Activated CD4-positive, alpha-beta T cell treated with anti-CD3 and anti-CD28 coated beads for 24 hours (primary cell): ENCODE measurements at places on chromosomes 3 and 15.

GRCh38 chr3:56196700-56197099 is 271.6 kb downstream of the ERC2 start:
- DNase-seq: no peak

DNA sequence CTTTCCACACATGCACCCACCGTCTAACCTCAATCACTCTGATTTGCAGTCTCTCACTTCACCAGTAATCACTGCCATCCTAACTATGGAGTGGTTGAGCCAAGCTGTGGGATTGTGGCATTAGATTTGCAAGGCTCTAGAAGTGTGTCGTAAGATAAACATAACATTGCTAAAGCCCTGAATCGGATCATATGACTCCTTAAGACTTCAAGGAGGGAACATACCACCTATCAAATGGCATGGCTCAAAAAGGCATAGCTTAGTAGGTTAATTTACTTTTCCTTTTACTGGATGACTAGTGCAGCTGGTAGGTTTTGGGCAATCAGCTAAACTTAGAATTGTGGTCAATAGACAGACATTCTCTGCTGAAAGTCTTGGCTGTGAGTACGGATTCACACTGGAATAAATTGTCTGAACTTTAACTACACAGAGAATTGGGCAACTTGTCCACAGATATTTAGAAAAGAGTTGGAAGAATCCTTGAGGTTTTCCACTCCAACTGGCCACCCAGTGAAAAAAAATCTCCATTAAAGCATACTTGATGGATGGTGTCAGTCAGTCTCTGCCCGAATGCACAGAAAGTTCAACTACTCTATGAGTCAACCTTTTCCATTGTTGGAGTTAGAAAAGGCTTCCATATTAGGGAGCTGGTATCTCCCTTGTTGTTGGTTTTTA is 476.7 kb upstream of the CBLB start:
- no peak for DNase-seq

DNA sequence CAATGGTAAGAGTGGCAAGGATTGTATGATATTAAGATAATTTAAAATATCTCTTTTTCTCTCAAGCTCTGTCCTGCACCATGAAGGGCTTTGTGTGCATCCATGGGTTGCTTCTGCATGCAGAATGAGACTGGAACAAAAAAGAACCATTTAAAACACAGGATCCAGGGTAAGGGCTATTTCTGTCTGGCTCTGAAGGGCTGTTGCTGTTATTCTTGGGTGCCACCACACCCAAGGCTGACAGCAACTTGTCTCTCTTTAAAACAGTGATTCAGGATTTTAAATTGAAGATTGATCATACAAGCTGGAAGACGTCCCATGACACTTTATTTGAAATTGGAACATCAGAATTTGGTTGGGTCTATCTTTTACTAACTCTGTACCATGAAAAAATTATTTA is 268.8 kb upstream of the CNTN3 start:
- no peak for DNase-seq

DNA sequence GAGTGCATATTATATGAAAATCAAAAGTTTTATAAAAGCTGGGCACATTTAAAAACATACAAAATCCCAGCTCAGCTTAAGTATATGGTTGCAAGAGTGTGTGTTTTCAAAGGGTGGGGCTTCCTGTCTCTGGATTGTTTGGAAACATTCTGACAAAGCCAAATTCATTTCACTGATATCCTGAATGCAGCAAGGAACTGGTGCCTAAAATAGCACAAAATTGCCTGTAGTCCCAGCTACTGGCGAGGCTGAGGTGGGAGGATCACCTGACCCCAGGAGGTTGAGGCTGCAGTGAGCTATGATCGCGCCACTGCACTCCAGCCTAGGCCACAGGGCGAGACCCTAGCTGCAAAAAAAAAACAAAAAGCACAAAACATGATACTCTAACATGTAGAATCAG is 13.0 kb upstream of the TJP1 start:
- no peak for DNase-seq

DNA sequence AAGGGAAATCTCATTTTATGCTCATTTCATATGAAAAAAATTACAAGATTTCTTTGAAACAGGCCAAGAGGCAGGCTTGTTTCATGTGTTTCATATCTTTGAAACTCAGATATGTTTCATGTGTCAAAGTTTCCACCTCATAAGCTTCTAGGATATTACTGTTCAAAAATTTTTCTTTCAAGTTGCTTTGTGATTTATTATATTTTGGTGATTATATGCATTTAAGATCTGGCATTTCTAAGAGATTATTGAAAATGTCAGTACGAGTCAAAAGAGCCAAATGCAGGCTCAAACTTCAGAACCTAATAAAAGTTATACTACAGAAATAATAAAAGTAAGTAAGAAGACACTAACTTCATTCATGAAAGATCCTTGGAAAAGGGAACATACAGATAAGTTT is 590.1 kb downstream of the UNC13C start:
- no peak for DNase-seq
